Sigmoid colon (tissue), 7 donors: ENCODE measurements at places on chromosomes 6 and 20. TPM values are rescaled to one million over a fixed set of nuclear protein-coding genes. Genes with fewer than 3 reads are reported as not detected.

DNA sequence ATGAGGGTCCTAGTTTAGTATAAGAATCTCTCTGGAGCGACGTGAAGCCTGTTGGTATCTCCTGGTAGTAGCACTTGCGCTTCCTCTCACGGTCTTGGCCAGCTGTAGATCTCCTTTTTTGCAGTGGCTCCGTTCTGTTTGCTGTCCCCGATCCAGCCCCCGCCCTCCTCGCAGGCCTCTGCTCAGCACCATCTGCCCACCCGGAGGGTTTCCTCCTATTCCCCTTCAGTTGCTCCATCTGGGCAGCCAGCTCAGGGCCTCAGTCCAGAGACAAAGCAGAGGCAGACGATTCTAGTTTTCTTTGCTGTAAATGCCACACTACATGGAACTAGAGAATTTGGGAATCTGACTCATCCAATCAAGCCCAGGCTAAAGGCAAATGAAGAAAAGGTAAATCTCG lies 126.6 kb downstream of the TIAM2 start:
- peak; percentile 67 for DNase-seq

GRCh38 chr6:53982366-53983050 lies 128.7 kb upstream of the MLIP start:
- no peak for DNase-seq

- no peak for DNase-seq
Observed at GRCh38 chr20:37657924-37658804, 35.7 kb upstream of the CTNNBL1 start.

GRCh38 chr6:45455408-45455807 lies 77.7 kb upstream of the SUPT3H start:
- DNase-seq = no peak

DNA sequence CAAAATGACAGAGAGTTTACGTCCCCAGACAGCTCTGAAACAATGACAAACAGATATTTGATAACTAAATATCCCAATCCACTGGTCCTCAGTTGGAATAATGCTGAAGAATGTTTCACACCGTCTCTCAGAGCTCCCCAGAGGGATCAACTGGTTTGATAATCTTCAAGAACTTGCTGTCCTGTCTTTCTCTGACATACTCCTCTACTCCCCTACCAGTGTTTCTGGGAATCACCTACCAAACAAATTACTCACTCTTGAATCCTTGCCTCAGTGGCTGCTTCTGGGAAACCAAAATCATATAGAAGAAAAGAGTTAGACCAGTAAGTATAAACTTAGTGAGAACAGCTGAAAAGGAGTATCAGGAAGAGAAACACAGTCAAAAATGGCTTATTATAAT lies 469.7 kb upstream of the JAG1 start:
- DNase-seq = no peak

Gene ELOVL4
- 3.0 TPM for total RNA-seq

DNA sequence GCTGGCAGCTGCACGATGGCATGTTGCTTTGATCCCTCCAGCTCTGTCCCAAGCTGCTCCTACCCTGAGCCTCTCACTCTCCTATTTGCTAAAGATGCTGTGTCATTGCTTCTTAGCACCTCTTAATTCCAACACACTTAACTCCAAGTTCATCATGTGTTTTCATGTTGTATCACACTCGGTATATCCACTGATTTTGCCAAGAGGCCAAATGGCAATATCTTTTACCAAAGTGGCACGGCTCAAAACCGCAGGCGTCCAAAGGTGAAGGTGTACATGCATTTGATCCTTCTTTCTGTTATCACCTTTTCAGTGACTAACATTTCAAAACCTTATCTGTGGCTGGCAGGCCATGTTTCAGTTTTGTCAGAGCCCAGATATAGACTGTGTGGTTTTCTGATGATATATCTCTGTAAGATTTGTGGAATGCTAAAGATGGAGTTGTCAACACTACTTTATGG lies 217.0 kb downstream of the TBX18 start:
- DNase-seq = no peak

DNA sequence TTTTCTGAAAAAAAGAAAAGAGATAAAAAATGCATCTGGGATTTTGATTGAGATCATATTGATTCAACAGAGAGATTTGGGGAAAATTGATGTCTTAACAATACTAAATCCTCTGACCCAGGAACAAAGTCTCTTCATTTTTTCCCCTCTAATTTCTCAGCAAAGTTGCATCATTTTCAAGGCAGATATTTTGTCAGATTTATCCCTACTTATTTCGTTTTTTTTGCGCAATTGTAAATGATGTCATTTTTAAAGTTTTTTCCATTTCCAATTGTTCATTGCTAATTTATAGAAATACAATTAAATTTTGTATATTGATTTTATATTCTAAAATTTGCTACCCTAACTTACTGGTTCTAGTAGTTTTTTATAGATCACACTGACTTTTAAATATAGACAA lies 97.7 kb upstream of the TMEM170B start:
- no peak for DNase-seq

DNA sequence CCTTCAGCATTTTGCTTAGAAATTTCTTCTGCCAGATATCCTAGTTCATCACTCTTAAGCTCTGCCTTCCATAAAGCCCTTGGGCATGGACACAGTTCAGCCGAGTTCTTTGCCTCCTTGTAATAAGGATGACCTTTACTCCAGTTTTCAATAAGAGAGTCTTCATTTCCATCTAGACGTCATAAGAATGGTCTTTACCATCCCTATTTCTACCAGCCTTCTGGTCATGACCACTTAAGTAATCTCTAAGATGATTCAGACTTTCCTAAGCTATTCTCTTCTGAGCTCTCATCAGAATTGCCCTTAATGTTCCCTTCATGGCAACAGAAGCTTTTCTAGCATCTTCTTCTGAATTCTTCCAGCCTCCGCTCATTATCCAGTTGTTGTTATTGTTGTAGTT lies 126.1 kb downstream of the TFAP2C start:
- no peak for DNase-seq

DNA sequence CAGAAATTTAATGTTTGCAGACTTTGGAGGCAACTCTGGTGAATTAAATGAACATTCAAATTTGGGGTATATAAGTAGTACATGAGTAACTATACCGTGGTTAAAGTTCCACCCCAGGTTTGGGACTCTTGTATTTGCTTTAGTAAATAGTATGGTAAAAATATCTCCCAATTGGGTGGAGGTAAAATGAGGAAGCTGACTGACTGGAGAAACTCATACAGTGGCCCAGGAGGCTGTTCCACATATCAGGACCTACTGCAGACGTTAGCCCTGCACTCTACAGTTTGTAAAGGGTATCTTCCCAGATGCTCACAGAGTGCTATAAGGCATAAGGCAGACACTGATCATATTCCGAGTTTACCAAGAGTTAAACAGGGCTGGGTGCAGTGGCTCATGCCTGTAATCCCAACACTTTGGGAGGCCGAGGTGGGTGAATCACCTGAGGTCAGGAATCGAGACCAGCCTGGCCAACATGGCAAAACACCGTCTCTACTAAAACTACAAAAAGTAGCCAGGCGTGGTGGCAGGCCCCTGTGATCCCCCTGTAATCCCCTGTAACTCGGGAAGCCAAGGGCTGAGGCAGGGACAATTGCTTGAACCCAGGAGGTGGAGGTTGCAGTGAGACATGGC lies 53.7 kb downstream of the CPXM1 start:
- peak; percentile 21 for DNase-seq

Gene ARMC12
- total RNA-seq = 0.49 TPM

DNA sequence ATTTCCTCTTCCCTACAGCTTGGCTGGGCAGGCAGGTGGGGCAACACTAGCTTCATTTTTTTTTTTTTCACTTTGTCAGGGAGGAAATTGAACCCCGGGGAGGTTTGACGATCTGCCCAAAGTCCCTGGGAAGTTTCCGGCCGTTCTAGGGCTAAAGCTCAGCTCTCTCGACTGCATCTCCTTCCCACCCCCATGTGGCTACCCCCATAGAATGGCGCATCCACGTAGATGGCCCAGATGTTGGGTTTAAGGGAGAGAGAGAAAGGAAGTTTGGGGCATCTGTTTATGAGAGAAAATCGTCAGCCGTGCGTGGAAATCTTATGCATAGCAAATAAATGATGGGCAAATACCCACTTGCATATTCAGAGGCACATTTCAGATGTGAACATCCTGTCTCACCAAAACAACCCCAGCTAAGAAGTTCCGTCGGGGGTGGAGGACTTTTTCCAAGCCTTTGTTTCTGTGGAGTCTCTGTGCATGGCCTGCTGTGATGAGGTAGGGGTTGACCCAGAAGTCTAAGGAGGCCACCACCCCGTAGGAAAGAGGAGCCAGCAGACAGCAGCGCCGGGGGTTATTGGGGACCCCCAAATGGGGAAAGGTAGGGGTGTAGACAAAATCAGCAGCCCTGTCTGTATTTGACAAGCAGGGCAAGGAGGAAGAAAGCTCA lies 40.5 kb upstream of the ZNF831 start:
- no peak for DNase-seq

Gene COL9A1
- total RNA-seq = not detected

DNA sequence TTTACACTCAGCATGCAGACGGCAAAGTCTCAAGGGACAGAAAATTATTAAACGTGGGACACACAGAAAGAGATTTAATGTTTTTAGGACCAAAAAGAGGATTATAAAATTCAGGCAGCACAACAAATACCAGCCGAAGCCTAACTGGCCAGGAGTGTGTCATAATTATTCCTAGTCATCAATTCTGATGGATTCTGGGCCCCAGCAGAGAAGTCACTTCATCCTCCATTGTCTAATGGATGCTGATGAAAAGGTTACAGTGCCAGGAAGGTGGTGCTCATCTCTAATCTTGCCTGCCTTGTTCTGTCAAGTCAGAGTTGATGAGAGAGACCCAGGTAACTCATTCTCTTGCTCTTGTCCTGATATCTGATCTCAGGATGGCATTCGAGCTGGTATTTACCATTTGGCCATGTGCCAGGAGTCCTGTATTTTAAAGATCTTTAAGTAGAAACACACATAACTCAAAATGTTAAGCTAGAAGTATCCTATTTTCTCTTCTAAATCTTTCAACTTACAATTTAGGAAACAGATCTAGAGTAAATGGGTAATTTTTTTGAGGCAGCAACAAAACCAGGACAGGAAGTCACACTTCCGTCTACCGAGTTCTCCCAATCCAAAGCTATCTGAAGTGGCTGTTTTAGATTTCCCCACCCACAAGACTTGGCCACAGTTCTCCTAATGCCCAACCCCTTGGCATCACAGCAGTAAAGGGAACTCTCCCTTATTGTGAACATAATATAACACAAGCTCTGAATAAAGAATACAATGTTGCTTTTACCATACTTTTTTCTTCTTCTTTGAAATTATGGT lies 50.0 kb downstream of the ADAT2 start:
- no peak for DNase-seq

Gene IMPG1
- total RNA-seq = not detected

Gene OR2B6
- total RNA-seq = not detected

Gene ZSCAN31
- total RNA-seq = 41.7 TPM

GRCh38 chr6:107565165-107565723 lies 75.3 kb downstream of the SOBP start:
- no peak for DNase-seq

DNA sequence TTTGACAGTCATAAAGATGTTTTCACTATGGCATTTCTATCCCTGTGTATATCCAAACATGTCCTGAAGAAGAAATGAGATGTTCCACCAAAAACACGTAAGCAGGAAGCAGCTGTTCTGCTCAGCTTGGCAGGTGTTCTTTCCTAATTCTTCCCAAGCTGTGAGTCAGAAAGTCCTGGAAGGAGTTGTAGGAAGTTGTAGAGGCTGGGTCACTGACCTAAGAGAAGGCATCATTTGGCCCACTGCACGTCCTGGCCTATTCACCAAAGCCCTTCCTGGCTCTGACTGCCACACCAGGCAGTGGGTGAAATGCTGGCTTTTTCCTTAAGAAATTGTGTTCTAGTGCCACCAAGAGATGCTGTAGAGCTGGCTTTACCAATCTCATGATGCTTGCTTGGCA lies 40.3 kb downstream of the STX11 start:
- DNase-seq = no peak
